Left forelimb (tissue), 1 donor: ENCODE measurements at places on chromosomes 11 and 22.
A peak's percentile ranks its signal among the peaks of the same experiment; 100 is the strongest.

GRCh38 chr22:48432781-48433518 lies 1394.7 kb downstream of the BRD1 start:
- no peak for DNase-seq

DNA sequence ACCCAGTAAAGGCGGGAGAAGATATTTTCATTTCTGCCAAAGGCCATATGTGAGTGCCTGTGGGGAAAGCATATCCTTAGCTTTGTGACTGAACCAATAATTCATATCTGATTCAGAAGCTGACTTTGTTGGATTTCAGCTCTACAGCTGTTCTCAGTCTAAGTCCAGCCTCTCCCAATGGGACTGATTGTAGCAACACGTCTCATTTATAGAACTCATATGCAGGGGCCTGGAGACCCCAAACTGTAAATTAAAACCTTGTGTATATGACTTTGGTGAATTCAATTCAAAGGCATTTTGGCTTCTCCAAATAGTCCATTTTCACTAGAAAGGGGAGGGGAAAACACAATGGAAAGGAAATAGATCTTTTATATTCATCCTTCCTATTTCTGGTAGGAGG lies 250.4 kb upstream of the SORL1-AS1 start:
- no peak for DNase-seq

GRCh38 chr22:34997633-34998299 lies 68.2 kb upstream of the ISX start:
- no peak for DNase-seq

DNA sequence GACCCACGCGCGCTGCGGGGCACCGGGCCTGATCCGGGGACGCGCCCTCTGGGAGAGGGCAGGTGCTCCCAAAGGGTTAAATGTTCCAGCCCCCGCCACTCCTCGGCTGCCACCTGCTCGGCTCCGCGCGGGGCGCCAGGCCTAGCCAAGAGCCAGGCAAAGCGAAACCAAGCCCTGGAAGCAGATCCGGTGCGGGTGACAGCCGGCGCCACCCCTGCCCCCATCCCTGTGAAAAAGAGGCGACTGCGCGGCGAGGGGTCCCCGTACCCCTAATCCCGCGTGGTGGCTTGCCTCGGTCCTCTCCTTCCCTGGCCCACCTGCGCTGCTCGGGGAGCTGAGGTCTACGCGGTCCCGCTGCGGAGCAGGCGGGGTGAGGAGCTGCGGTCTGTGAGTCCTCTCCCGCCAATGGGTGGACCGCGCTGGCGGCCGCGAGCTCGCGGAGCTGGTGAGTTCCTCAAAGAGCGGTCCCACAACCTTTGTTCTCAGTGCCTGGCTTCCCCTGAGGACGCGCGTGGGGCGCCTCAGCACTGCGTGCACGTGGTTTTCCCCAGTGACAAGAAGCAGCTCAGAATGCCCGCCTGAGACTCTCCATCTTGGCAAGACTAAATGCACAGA lies at the start of gene ME3:
Gene ME3, minus strand, starts transcription at position 610 of the 615 bp plus-strand sequence.
- DNase-seq = peak; percentile 80

DNA sequence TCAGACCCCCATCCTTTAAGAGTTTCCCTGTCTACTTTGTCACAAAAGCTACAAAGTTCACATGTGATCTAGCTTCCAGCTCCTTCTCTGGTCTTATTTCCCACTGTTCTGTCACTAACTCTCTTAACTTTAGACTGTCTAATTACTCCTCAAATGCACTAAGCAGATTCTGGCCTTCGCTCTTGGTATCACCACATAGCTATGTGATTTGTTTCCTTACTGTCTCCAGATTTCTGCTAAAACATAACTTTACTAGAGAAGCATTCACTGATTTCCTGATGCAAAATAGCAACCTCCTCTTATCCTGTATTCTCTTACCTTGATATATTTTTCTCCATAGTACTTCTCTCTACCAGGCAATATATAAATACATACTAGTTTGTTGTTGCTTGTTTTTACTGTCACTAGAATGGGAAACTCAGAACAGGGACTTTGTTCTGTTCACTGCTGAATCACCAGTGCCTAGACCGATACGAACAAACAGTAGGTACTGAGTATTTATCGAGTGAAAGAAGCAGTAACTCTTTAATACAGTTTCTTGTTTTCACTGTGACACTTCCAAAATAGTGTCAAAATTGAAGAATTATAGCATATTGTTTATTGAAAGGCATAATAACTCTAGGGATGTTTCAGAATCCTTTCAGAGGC lies 205.6 kb downstream of the DDX10 start:
- DNase-seq = no peak

- DNase-seq = no peak
Observed at GRCh38 chr11:86468169-86468568, 93.5 kb downstream of the CCDC81 start.

DNA sequence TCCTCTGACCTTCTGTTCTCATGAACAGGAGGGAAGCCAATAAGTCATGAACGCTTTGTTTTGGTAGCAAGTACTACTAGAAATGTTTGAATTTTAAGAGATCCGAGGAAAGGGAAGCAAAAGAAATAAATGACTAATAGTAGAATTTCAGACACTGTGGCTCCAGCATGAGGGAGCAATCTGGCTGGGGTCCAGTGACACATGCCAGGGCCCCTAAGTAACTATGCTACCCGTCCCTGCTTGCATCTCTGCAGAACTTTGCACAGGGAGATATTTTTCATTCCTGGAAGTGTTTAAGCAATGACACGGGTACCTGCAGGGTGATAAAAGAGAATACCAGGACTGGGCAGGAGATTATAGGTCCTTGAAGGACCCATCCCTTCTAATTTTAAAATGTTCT lies 7.3 kb upstream of the ADAMTS8 start:
- DNase-seq = no peak

GRCh38 chr22:43292630-43293018 lies 50.5 kb downstream of the SCUBE1 start:
- no peak for DNase-seq

GRCh38 chr22:48576333-48577013 lies 1251.2 kb downstream of the BRD1 start:
- no peak for DNase-seq

DNA sequence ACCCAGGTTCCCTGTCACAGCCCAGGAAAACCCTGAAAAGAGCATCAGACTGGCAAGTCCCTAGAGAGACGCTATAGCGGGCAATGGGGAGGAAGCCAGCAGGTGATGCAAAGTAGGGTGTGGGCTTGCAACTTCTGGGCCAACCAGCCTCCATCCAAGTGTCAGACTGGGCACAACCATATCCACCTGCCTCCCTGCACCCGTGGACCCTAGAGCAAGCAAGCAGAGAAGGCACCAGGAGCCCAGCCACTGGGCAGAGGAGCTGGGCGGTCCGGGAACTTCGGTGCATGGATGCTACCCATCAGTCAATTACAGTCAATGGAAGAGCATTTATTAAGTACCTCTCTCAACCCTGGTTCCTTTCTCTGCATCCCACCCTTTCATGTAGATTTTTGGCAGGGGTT lies 2.8 kb downstream of the NECTIN1 start:
- DNase-seq = no peak

- DNase-seq = no peak
Observed at GRCh38 chr11:68810164-68810563, 31.6 kb downstream of the CPT1A start.

- DNase-seq = no peak
Observed at GRCh38 chr11:12968826-12969225, 40.3 kb upstream of the RASSF10 start.

DNA sequence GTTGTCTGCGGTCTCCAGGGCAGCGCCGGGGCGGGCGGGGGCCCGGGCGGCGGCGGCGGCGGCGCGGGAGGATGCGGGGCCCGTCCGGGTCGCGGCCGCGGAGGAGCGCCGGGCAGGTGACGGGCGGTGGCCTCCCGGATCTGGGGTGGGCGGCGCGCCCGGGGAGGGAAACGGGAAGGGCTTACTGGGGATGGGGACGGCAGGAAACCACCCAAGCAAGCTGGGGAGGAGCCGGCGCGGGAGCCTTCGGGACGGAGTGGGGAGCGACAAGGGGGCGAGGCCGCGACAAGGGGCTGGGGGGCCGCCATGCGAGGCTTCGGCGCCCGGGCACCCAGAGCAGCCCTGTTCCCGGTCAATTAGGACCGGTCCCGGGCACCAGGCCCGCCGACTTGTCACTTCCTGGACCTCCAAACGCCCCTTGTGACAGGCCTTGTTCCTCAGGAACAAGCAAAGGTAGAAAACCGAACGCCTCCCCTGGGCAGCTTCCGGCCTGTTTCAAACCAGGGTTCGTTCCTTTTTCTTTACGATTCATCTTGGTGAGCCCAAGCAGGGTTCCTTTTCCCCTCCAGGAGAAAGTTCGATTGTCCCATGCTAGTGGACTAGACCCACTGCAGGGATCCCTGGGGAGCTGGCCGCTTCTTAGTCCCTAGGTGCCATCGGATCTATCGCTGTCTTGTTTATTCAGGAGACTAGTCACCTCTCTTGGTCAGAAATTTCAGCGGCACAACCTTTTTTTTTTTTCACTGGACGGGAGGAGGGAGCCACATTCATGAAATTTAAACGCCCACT lies 492 bp downstream of the JHY start:
- peak; percentile 77 for DNase-seq

DNA sequence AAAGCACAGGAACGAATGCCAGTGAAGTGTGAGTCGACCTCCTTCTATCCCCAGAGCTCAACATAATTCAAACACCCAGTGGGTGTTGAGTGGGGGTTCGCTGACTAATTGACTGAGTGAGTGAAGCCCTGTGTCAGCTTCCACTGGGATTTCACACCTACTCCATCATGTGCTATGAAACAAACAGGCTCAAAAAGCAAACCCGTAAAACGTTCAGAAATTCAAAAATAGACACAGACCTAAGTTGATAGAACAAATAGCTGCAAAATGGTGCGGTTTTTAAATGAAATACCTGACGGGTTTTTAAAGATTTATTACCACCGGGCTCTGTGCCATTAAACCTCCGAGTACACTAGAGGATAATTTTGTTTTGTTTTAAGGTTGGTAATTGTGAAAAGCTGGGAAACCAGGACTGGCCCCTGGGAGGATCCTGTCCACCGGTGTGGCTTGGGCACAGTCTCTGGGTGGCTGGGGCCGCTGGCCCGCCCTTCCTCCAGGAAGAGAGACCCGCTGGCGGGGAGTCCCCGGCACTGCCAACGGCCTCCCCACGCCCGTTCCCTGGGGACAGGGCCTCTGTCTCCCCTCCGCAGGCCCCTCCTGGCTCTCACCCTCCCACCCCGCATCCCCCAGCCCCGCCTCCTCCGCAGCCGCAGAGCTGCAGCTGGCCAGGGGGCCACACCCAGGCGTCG lies 13.6 kb downstream of the KCNJ5 start:
- DNase-seq = peak; percentile 70

- no peak for DNase-seq
Observed at GRCh38 chr11:14638561-14638960, 5.0 kb upstream of the PDE3B start.

- DNase-seq = no peak
Observed at GRCh38 chr11:99568808-99569207, 548.1 kb downstream of the CNTN5 start.

DNA sequence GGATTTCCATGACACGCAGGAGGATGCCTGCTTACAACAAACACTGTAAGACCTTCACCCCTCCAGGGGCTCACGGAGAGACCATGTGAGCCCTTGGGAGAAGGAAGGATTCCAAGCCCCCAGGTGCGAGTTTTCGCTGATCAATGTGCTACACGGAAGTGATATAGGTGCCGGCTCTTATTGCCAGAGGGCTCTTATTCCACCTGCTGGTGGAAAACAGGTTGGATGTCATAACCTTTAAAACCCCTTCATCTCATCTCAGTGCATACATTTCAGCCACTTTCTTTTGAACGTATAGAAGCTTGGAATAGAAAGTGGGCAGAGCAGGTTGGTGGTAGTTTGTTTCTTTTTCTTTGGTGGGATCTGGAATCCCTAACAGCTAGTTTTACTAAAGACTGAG lies 25.8 kb downstream of the LAYN start:
- no peak for DNase-seq

DNA sequence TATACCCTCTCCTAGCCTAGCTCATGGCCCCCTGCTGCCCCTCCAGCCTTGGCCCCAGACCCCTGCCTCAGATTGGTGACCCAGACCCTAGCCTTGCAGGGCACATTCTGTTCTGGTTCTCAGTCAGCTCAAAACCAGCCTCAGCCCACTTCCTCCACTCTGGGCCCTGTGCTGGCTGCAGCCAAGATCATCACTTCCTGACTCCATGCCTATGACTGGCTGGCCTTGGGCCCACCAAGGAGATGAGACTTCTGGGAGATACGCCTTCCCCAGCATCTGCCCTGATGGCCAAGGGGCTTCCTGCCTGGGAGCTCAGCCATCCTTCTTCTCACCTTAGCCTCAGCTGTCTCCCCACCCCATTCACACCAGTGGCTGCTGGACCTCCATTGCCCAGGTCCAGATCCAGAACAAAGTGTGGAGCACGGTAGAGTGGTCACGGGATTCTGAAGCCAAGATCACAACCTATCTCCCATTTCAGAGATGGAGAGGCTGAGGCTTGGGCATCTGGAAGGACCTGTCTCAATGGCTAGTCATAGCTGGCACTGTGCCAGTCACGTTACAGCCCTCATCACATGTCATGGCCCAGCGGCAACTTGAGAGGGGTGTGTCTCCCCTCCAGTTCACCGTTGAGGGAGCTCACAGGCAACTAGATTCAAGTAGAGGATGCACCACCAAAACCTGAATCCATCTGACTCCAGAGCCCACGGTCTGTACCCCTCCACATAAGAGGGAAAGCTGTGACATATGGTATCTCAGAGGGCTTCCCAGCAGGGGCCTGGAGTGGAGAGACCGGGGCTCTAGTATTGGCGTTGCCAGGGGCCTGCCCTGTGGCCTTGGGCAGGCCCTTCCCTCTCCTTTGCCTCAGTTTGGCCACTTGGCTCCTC lies 43.0 kb upstream of the KLHL35 start:
- no peak for DNase-seq

GRCh38 chr11:48107188-48107704 lies 109.4 kb upstream of the OR4B1 start:
- peak; percentile 49 for DNase-seq

GRCh38 chr22:44582016-44582415 lies 84.0 kb upstream of the RTL6 start:
- DNase-seq = no peak

GRCh38 chr11:11779975-11780374 lies 61.8 kb upstream of the USP47 start:
- DNase-seq = no peak

DNA sequence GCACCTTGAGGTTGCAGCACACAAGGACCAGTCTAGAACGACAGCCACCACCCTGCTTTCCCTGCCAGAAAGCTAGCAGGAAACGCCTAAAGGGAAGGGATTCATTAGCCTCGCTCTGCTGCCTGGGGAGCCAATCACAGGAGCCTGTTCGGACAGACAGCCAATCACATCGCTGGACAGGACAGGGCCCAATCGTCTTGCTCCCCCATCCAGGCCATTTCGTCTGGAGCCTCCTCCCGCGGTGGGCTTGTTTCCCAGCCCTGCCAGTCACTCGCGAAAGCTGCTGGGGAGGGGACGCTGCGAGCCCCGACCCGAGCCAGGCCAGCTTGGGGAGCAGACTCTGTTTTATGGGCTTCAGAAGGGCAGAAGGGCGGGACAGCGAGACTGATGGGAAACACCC lies 79.8 kb upstream of the NCAM1 start:
- DNase-seq = peak; percentile 82

DNA sequence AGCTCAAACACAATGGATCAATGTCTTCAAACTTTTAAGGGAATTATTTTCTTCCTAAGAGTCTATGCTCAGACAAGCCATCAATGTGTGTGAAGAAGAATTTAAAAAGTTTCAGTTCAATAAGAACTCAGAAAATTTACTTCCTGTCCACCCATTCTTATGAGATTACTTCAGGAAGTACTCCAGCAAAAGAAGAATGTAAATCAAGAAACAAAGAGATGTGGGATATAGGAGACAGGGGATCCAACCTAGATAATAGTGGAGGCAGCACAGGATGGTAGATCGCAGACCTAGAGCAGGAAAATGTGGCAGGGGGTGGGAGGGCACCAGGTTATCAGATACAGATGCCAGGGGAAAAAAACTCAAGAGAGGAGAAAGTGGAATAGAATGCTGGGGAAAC lies 170.6 kb downstream of the MPPED1 start:
- DNase-seq = no peak
